ENCODE measurements at places on chromosomes 5 and 9. TPM values are rescaled to one million over a fixed set of nuclear protein-coding genes. Genes with fewer than 3 reads are reported as not detected.

Gene CD180
- total RNA-seq: not detected

Gene RNF183
- not detected for total RNA-seq

Gene PCDHGB4
- 40.8 TPM for total RNA-seq

Gene FOXD4L4
- 0.20 TPM for total RNA-seq
